ENCODE measurements at places on chromosomes 7 and 10.

DNA sequence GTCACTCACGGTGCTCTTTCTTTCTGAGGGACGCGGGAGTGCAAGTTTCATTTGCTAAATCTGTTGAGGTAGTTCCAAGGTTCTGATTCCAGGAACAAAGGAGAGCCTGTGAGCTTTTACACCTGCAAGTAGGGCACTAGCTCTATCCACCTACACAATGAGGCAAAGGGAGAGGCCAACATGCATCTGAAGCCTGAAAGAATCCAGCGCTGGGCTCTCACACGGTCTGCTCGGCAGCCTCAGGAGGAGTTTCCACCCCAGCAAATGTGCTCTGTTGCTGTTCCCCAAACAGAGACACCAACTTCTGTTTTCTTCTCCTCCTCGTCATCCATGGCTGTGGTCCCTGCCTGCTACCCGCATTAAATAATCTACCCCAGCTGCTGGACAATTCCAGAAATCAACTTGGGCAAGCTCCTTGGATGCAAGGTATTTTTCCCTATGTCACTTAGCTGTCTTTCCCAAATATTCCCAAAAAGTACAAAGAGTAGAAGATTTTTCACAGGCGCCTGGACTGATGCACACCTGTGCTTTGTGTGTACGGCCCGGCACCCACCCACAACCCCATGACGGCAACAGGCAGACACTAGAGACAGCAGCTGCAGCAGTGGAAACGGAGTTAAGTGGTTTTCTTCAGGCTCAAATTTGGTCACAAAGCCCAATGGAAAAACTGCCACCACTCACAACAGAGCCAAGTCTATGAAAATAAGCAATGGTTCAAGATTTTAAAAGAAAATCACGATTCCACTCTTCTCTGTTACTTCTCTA, 176.8 kb downstream of the ZMYND11 start:
- no peak for DNase-seq

- DNase-seq: no peak
Observed at GRCh38 chr7:42672339-42672999, 239.4 kb downstream of the C7orf25 start.

DNA sequence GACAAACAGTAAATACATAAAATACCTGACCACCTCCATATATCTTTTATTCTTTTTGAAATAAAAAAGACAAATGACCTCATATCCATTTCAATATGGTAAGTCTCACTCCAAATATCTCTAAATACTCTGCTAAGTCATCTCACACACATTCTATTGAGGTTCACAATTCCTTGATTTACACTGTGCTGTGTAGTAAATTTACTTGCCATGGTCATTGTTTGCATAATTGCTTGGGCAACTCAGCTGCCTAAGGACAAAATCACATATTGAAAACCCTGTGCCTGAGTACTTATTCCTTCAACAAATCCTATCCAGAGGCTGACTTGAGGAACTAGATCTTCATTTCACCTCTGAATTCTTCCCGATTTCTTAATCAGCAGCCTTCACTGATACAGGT, 176.4 kb downstream of the THSD7A start:
- DNase-seq: no peak

DNA sequence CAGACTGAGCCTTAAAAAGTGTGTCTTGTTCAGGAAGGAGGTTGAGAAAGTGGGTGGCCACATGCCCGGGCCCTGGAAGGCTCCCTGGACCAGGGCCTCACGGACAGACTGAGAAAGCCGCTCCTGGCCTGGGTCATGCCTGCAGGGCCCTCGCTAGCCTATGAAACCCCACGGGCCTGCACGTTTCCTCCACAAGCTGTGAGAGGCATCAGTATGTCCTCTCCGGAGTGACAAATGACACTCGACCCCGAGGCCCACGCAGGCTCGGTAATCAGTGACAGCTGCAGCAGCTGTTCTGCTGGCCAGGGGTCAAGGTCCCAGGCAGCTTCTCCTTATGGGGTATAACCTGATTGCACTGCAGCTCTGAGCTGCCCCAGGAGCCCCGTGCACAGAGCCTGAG, 47.6 kb downstream of the ASB13 start:
- no peak for DNase-seq

- no peak for DNase-seq
Observed at GRCh38 chr10:118028619-118029018, 18.1 kb downstream of the RAB11FIP2 start.

GRCh38 chr10:76149182-76149581, 717.8 kb downstream of the LRMDA start:
- DNase-seq: no peak

DNA sequence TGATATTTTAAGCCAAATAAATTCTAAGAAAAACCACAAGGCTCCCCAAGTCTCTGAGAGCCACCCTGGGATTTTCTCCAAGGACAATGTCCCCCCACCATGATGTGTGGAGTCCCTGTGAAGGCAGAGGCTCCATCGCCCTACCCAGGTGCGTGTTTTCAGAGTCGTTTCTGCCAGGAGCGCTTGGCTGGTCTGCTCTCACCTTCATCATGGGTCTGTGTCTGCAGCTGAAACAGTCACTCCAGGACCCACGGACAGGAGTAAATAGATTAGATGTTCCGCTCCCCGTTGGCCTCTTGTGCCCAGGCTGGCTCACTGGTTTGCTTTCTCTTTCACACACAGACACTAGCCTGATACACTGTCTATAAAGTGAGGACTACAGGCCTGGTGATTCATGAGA, 217.5 kb downstream of the SFMBT2 start:
- DNase-seq: no peak

DNA sequence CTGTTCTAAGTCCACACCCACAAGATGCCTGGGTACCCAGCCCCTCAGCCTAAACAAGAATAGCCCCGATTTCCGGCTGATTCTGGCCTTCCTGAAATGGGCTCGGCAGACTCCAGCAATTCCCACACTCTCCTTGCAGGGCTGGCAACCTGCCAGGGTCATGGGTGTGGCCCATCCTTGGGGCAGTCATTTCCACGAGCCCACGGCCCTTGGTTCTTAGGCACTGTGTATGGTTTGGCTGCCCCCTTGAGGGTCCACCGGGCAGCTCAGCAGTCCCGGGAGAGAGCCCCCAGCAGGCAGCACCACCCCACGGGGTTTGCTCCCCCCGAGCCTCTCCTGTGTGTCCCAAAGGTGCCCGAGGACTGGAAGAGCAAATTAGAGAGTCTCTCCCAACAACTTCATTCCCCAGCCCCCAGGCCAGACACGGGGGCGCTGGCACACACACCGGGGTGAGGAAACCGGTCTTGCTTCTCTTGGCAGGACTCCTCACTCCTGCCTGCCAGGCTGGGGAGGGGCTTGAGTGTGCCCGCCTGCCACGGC, 142.2 kb downstream of the EMX2 start:
- no peak for DNase-seq

Data from activated T-helper 1 cell treated with Interleukin-2 at 50 U/mL for 16 hours (primary cell).